ENCODE measurements at places on chromosomes 2 and 18.

- DNase-seq: no peak
Observed at GRCh38 chr2:228839421-228839876, 431.6 kb downstream of the PID1 start.

- DNase-seq: no peak
Observed at GRCh38 chr2:16204886-16205620, 264.7 kb downstream of the MYCN start.

GRCh38 chr2:96601382-96602292 lies 36.5 kb downstream of the KANSL3 start:
- DNase-seq: no peak

DNA sequence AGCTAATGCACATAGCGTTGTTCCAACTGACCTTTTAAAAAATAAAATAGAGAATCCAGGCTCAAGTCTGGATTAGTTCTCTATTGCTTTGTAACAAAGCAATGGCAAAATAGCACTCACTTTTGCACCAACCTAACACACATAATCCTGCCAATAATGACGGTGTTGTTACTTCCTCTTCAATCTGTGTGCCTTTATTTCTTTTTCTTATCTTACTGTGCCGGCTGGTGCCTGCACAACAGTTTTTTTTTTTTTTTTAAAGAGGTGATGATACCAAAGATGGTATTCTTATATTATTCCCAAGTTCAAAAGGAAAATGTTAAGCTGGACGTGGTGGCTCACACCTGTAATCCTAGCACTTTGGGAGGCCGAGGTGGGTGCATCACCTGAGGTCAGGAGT lies 3.4 kb downstream of the PLB1 start:
- no peak for DNase-seq

GRCh38 chr2:156845806-156846558 lies 409.8 kb downstream of the GPD2 start:
- no peak for DNase-seq

DNA sequence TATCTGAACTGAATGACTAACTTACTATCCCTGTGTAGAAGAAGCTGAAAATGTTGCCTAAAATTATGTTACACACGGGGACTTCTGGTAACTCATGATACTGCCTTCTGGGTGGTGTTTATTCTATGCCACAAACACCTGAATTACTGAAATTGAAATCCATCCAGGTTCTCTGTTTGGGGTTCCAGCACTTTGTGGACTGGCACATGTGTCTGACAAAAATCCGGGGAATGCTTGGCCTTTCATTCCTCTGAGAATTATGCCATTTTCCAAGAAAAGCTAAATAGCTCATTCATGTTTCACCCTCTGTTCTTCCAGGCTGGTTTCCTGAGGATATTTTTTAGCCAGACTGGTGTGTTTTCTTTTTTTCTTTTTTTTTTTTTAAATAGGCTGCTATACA lies 59.5 kb upstream of the POU3F3 start:
- no peak for DNase-seq

- DNase-seq: no peak
Observed at GRCh38 chr2:104570259-104570658, 283.7 kb upstream of the POU3F3 start.

GRCh38 chr18:32389858-32390257 lies 80.8 kb downstream of the GAREM1 start:
- DNase-seq: no peak

DNA sequence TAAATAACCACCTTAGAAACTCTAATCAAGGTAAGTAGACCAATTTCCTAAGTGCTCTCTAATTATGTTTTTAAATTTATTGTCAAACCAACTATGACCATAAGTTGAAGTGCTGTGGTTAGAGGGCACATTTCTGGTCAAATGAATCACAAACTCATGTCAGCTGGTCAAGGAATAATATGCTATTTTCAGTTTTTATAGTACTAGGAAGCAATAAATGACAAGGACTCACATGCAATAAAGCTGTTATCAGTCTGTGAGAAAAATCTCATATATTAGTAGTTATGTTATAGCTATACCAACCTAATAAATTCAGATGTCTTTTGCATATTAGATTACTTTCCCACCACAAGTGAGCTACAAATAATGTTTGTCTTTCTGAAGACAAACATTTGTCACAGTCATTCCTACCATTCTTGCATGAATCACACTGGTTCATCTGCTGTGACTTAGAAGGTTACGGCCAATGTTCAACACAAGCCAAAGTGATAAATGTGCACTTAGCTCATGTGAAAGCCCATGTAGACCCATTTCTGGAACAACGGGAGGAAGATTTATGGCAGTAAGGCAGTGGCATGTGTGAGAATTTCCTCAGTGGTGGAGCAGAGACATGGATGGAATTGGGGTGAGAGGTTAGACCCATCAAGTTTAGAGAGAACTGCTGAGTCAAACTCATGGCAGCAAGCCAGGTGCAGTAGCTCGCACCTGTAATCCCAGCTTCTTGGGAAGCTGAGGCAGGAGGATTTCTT lies 27.4 kb upstream of the CCNYL1 start:
- no peak for DNase-seq

GRCh38 chr2:7934476-7934875 lies 747.4 kb upstream of the ID2 start:
- DNase-seq: no peak

DNA sequence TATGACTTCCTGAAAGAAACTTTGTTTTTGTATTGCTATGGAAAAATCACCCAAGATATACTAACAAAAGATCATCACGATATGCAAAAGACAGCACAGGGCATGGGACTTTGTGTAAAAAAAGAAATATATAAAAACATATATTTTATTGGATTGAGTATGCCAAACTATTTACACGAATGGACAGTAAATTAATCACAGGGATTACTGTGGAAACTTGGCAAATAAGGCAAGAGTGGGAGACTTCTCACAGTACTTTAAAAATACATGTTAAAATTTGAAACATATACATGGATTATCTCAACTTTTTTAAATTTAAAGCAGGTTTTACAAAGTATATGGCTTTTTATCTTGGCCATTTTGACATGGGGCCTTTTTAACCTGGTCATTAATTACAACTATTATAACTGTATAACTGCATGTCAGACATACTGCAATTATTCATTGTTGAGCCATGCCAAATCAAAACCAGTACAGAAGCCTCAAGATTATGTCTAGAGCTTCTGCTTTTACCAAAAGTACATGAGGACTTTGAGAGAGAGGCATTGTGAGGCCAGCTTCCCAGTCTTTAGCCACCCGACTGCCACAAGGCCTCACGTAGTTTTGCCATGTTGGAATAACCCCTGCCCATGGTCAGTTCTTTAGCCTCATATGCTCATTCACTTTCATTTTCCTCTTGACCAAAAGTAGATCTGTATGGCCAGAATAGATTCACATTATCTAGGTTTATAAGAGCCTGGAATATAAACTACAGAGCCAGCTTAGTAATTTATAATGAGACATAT lies 419.8 kb downstream of the SETBP1 start:
- DNase-seq: no peak

DNA sequence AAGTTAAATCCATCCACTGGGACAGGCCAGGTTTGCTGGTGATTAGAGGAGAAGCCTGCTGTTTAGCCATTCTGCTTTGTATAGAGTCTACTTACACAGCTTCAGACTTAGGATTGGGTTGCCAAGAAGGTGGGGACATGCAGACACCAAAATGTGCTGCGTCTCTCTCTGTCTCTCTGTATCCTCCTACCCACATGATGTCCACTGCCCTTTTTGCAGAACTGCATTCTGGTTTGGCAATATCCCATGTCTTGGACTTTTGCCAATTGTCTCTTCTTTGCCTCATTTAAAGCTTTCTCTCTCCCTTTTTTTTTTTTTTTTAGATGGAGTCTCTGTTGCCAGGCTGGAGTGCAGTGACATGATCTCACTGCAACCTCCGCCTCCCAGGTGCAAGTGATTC lies 261.1 kb upstream of the FN1 start:
- no peak for DNase-seq

GRCh38 chr2:149410701-149411484 lies 80.5 kb downstream of the LYPD6 start:
- no peak for DNase-seq

DNA sequence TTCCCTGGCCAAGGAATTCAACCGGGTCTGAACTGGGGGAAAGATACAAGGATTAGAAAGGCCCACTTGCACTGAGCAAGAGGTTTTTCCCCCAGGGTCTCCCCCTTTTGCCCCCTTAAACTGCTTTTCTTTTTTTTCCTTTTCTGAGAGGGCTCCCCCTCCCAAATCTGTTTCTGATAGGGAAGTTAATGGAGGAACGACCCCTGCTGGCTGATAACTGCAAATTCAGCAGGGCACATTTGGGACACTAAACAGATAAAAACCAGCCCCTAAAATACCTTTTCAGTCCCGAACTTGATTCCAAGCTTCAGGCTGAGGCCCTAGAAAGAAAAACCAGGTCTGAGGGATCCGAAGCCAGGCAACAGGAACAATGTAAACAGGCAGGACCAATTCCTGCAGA lies 1012.4 kb upstream of the CRIM1 start:
- DNase-seq: no peak

- DNase-seq: no peak
Observed at GRCh38 chr18:50847192-50847591, 27.4 kb upstream of the MRO start.

- DNase-seq: no peak
Observed at GRCh38 chr2:131049150-131049718, 44.0 kb downstream of the FAM168B start.

DNA sequence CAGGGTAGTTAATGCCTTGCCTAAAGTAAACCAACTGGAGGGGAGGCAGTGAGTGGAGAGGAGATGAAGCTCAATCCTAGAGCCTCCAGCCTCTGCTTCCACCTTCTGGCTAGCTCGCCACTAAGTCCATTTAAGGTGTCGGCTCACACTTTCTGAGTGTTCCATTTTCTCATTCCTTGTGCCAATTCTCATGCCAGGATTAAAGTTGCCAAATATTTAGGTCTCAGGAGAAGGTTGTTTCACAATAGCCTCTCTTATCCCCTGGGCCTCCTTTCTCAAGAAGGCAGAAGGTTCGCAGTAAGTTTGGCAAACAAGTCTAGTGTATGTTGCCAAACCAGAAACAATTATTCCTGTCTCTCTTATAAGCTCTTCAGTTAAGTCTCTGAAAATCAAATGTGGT lies 57.2 kb downstream of the TACR1 start:
- DNase-seq: no peak

- no peak for DNase-seq
Observed at GRCh38 chr2:36536776-36537175, 61.2 kb downstream of the FEZ2 start.

DNA sequence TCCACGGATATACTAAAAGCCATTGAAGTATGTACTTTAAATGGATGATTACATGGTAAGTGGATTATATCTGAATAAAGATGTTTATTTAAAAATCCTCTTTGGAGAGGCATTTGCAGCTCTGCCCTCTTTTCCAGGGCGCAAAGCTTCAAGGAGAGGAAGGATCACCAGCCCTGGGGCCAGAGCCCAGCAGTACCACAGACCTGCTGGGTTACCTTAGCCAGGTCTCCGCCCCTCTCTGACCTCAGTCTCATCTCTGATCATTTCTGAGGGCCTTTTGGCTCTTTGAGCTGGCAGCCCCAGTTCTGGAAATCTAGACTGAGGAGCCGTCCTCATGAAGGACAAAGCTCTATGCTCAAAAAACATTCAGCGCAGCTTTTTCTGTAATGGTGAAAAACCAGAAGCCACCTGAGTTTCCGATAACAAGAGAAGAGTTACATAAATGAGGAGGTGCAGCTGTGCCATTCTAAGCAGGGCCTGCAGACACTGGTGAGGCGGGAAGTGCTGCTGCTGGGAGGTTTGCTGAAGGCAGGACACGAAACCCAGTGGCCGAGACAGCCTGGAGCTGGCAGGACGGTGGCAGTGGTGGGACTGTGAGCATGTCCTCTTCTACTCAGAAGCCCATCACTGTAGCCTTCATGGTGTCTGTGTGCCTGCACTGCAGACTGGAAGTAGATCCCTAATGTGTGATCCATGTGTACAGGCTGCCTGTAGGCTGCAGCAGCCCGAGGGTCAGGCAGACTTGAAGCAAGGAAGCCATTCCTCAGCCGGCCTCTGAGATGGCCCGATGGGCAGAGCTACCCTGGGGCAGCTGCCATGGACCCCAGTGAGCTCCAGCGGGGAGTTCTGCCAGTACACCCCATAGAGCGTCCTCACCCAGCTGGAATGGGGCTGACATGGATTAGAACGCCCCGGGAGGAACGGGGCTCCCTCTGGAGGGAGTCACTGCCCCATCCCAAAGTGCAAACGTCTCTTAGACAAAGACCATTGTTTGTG lies 27.7 kb downstream of the ADRA2B start:
- DNase-seq: no peak

GRCh38 chr18:55265984-55266383 lies 306.7 kb upstream of the CCDC68 start:
- DNase-seq: no peak

- DNase-seq: no peak
Observed at GRCh38 chr2:9260464-9260918, 53.9 kb downstream of the ASAP2 start.

- DNase-seq: no peak
Observed at GRCh38 chr2:232649033-232649432, 15.6 kb downstream of the EFHD1 start.

- DNase-seq: no peak
Observed at GRCh38 chr2:113230531-113230930, 48.2 kb downstream of the PAX8 start.

- DNase-seq: no peak
Observed at GRCh38 chr2:120034027-120034426, 21.1 kb downstream of the EPB41L5 start.

DNA sequence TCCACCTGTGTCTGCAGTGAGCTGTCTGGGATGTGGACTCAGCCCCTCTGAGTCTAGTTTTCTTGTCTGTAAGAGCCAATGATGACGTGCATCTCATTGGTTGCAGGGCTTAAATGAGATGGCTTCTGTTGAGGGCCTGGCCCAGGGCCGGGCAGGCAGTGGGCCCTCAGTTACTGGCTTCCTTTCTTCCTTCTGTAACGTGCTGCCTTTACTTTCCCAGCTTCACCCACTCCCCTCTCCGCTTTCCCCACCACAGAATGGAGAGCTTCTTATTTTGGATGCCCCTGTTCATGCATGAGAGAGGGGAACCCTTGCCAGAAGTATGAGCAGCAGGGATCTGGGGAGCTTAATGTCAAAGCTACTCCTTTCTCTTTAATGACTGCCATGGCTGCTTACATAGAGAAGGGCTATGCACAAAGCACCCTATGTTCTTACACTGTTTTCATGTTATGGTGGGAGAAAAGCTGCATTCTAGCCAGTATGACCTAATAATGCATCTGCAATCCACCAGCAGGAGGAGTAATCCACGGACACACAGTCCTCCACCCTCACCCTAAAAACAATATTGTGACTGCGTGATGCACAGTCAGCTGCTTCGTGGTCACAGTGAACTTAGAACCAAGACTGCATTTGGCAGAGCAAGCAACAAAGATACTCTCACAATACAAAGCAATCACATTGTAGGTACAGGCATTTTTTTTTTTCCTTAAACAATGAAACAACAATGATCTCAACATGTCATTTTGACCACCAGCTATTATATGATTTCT lies 37.2 kb downstream of the CREG2 start:
- no peak for DNase-seq

GRCh38 chr2:17373041-17373440 lies 145.2 kb downstream of the RAD51AP2 start:
- no peak for DNase-seq
